ENCODE measurements at places on chromosomes 4 and X. TPM values are rescaled to one million over a fixed set of nuclear protein-coding genes. Genes with fewer than 3 reads are reported as not detected.
A peak's percentile ranks its signal among the peaks of the same experiment; 100 is the strongest.

The SLC10A3 gene
- total RNA-seq, result 20.0 TPM

The FOXR2 gene
- total RNA-seq, result 8.1 TPM

The FAM184B gene
- not detected for total RNA-seq

The PRKG2 gene
- 0.02 TPM for total RNA-seq

The CLGN gene
- total RNA-seq, result 2.5 TPM

The CENPVL2 gene
- not detected for total RNA-seq

The CTAG1B gene
- not detected for total RNA-seq

The TLR10 gene
- total RNA-seq, result 0.08 TPM

The GPR82 gene
- not detected for total RNA-seq

The PDCL2 gene
- total RNA-seq, result not detected

The SPIN2B gene
- 7.1 TPM for total RNA-seq

The TRO gene
- total RNA-seq, result 13.9 TPM

The PRDM5 gene
- 11.7 TPM for total RNA-seq

GRCh38 chr4:38831653-38832052, 25.0 kb downstream of the TLR6 start:
- no peak for DNase-seq

- DNase-seq, result no peak
These were observed 1568.6 kb upstream of the PCDH7 start for GRCh38 chr4:29151584-29151983.

GRCh38 chr4:11548597-11549082, 119.9 kb upstream of the HS3ST1 start:
- DNase-seq, result peak; percentile 48

DNA sequence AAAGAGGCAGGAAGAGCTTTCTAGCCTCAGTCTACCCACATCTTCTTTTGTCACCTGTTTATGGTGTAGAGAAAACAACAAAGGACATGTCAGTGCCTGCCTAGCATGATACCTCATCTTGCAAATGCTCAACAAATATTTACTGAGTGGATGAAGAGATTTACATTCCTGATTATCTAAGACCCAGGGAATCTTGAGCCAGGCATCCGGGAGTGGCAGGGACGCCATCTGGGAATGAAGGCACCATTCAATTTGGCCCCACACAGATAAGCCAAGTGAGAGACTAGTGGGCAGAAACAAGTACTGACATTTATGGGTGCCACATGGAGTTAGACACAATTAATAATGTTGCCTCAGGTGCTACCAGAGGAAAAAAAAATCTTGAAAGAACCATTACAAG, 36.8 kb upstream of the CASK start:
- no peak for DNase-seq

GRCh38 chrX:154476821-154477220, 2.3 kb downstream of the LAGE3 start:
- no peak for DNase-seq

GRCh38 chr4:165583341-165583740, 204.5 kb downstream of the CPE start:
- DNase-seq, result no peak

- DNase-seq, result no peak
These were observed 69.3 kb upstream of the HMX1 start for GRCh38 chr4:8940792-8941491.

- no peak for DNase-seq
These were observed 414.9 kb upstream of the PITX2 start for GRCh38 chr4:111037591-111038360.

- DNase-seq, result no peak
These were observed 153.7 kb downstream of the APBB2 start for GRCh38 chr4:41060352-41061334.

DNA sequence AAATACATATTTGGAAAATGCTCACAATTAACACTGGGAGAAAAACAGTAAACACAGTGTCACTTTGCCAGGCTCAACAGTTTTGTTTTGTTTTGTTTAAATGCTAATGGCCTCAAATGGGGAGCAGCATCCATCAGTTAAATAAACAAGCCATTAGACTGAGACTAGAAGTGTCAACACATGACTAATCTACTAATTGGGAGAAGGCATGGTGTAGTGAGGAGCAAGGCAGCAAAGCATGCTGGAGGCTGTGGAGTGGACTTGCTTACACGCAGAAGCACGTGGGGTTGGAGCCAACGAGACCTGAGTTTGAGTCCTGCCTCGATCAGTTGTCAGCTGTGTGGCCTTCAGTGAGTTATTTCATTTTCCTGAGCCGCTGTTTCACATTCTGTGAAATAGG, 29.0 kb downstream of the UTP14A start:
- no peak for DNase-seq

DNA sequence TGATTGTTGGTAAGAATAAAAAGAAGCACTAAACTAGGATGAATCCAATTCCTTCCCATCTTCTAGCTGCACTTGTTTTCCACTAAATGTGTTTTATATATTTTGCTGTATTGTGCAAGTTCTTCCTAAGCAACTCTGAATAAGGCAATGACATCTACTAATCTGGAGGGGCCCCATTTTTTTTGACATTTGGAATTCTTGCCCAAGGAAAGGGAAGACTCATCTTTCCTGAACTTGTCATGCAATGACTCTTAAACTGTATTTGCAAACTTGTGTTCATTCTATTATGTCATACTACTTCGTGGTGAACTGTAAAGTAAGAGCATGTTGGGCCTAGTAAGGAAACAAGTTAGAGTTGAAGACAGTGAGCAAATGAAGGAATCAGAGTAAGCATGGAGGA, 45.9 kb downstream of the FREM3 start:
- no peak for DNase-seq

GRCh38 chrX:30156880-30157560, 58.3 kb upstream of the MAGEB2 start:
- DNase-seq, result no peak

- DNase-seq, result no peak
These were observed 296.9 kb downstream of the INPP4B start for GRCh38 chr4:142549248-142549647.

GRCh38 chrX:115023139-115023538, 5.7 kb upstream of the IL13RA2 start:
- DNase-seq, result peak; percentile 68

DNA sequence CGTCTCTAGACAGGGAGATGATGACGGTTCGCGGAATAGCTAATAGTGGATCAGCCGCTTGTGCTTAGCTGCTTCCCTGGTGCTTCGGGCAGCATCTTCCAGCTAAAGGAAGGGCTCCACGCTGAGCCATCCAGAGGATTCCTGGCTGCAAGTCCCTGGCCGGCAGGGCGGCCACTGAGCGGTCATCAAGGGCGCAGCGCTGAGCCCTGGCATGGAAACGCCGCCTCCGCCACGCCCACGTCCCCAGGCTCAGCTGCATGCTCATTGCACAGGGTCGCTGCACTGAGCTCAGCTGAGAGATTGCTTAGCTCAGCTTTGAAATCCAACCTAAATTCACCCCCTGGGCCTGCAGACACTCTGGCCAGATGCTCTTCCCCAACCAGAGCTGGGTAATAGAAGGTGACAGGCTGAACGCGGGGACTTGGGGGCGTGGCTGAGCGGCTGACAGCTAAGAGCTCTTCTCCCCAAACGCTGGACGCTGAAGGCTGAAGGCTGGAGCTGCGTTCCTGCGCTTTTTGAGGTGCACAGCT, 118.2 kb upstream of the KIT start:
- no peak for DNase-seq

DNA sequence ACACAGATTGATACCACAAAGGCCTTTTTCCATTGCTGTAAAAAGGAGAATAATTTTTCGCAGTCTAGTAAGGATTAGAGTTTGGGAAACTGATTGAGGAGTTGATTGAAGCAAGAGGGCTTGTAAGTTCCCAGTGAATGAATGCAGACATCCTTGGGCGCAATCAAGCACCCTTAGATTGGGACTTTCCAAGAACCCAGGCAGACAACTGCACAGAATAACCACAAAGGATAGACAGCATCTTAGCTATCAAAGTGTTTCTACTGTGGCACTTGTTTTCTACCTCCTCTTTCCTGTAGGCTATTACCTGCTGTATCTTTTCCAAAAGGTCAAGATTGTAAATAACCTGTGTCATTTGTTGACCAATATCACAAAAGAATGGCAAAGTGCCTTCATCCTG, 2.6 kb downstream of the COX18 start:
- DNase-seq, result no peak

GRCh38 chrX:130079824-130080406, 30.4 kb downstream of the ELF4 start:
- peak; percentile 47 for DNase-seq

Data from H4 (cell line).